ENCODE measurements at places on chromosomes 1 and 21.

GRCh38 chr1:54934869-54935268 lies 45.6 kb upstream of the TMEM61 start:
- no peak for DNase-seq

DNA sequence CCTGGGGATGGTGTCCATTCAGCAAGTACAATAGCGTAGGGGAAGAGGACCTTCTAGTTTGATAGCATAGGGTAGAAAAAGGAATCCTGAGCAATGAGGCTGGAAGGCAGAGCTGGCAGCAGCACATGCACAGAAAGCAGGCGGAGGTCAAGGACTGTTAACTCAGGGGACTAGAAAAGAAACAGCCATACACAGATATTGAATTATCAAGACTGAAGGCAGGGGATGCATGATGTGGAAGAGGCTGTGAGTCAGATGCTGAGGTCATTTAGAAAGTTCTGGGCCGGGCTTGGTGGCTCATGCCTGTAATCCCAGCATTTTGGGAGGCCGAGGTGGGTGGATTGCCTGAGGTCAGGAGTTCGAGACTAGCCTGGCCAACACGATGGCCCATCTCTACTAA lies 65.6 kb downstream of the OPTC start:
- DNase-seq = no peak

GRCh38 chr1:232682248-232682647 lies 52.3 kb upstream of the SIPA1L2 start:
- no peak for DNase-seq

DNA sequence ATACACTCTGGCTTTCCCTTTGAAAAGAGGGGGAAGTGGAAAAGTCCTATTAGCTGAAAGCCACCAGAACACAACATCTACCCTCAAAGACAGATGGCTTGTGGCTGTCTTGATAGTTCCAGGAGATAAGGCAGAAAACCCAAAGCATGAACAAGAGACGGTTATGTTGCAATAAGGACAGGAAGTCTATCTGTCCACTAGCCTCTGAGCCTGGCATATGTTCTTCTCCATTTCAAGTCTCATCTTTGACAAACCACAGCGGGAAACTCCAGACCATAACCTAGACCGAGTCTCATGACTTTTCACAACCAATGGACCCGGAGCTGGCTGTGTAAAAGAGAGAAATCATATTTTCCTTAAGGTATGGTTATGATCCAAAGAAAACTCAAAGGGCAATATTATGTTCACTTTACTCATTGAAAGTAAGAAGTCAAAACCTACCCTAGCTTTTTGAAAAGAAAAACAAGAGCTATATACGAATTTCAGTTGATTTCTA lies 33.8 kb downstream of the DUSP10 start:
- DNase-seq = no peak

DNA sequence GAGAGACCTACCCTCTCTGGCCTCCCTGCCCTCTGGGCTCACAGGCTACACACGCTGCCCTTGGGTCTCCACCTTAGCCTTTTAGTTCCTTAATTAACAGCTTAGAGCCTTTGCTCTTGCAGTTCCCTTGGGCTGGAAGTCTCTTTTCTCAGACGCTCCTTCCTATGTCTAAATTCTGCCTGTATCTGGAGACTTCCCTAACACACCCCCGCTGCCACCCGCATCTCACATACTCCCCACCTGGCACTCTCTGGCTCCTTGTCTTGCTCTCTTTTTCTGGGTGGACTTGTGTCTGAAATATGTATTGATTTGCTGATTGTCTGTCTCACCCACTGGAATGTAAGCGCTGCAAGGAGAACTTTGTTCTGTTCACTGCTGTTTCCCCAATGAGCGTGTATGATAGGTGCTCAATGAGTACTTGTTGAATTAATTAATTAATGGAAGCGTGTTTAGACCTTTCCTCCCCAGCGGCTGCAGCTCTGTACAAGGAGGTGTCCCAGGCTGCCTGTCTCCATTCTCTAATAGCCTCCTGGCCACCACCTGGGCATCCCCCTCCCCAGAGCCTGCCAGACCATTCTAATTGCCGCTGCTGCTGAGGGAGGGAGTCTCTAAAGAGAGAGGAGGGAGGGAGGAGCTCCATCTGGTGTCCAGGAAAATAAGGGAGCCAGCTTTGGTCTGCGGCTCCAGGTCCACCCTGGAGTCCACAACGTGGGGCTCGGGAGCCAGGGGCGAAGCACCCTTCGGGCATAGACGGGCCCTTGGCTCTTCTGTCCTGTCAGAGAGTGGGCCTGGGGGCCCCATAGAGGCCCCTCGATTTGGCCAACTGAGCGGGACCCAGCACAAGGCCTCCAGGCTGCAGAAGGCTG lies 95.4 kb downstream of the RNF220 start:
- DNase-seq = no peak

GRCh38 chr1:1779691-1780597 lies 1.7 kb upstream of the NADK start:
- DNase-seq = peak; percentile 22

DNA sequence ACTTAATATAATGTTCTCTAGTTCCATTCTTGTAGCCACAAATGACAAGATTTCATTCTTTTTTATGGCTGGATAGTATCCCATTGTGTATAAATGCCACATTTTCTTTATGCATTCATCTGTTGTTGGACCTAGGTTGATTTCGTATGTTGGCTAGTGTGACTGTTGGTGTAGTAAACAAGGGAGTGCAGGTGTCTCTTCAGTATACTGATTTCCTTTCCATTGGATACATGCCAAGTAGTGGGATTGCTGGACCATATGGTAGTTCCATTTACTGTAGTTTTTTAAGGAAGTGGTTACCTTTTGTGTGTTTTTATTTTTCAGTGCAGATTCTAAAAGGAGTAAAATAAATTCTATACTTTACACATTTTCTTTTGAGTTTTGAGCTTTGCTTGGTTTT lies 5.7 kb downstream of the PARK7 start:
- no peak for DNase-seq

GRCh38 chr1:203322500-203323179 lies 17.3 kb downstream of the BTG2 start:
- DNase-seq = no peak

All from NCI-H1436 (cell line).